ENCODE measurements at places on chromosomes 4 and X.
A peak's percentile ranks its signal among the peaks of the same experiment; 100 is the strongest.

DNA sequence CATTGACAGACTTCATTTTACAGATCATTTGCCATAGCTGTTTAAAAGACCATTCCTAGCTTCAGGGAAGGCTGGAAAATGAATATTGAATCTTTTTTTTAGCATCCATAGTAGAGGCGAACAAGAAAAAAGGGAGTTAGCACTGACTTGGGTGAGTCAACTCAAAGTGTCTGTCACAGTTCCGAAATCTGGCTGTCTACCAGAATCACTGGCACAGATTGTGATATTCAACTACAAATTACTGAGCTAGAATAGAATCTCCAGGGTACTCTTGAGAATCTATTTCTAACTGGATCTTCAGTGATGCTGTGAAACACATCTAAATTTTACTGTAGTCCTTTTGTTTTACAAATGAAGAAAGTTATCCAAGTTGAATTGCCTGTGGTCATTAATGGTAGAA is 31.5 kb downstream of the SEC24B start:
- DNase-seq, result no peak

DNA sequence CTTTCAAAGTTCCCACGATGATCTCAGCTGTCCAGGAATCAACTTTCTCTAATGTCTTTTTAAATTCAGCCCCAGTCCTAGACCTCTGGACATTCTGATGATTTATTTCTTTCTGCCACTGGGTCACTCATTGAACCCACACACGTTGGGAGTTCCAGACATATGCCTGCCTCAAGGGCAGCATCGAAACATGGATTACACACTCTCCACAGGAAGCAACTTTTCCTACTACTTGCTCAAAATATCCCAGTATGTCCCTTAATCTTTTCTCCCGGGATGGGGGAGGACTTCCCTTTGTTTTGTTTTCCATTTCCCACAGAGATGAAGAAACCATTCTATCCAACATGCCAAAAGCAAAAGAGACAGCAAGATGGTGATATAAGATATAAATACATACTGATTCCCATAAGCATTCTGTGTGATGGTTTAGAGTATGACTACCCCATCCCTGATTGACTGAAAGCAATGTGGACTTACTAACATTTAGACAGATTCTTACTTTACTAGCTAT is 79.8 kb upstream of the PPARGC1A start:
- DNase-seq, result no peak

DNA sequence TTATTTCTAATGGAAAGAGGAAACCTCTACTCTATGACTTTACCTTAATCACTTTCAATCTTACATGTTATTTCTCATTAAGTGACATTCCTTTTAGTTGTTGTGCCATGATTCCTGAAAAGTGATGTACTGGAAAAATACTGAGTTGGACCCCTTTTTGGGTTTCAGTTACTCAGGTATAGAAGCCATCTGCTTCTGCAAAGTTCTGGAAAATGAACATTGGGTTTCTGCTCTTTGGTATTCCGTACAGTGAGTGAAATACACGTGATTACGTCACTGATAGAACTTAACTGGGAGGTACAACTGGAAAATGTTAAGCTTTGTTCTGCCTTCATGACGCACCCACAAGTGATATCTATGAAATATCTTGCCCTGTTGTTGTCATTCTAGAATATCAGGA is 114.7 kb downstream of the MID1 start:
- no peak for DNase-seq

DNA sequence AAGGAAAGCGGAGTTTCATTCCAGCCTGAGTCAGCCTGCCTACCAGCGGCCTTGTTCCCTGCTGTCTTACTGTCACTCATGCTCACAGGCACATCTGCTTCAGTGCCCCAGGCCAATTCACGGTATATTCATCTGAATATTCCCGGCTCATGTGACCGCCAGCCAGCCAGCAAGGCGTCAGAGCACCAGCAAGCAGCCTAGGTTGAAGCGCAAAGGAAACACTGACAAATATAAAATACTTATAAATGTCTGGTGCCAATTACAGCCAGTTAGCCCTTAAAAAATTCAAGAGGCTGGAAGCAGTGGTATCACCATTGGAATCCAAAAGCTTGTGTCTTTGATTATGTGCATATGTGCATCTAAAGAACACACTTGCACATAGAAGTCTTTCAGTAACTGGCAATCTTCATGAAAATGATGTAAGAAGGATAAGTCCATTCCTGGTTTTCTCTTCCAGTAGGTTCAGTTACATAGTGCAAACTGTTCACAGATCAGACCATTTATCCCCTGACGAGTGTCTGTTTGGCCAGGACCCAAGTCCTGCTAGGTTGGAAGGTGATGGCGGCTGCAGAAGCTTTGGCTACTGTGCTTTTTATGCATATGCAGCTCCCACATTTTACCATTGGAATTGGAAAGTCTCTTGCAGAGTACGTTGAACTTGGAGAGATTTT is 61.3 kb downstream of the LUZP4 start:
- DNase-seq, result no peak

DNA sequence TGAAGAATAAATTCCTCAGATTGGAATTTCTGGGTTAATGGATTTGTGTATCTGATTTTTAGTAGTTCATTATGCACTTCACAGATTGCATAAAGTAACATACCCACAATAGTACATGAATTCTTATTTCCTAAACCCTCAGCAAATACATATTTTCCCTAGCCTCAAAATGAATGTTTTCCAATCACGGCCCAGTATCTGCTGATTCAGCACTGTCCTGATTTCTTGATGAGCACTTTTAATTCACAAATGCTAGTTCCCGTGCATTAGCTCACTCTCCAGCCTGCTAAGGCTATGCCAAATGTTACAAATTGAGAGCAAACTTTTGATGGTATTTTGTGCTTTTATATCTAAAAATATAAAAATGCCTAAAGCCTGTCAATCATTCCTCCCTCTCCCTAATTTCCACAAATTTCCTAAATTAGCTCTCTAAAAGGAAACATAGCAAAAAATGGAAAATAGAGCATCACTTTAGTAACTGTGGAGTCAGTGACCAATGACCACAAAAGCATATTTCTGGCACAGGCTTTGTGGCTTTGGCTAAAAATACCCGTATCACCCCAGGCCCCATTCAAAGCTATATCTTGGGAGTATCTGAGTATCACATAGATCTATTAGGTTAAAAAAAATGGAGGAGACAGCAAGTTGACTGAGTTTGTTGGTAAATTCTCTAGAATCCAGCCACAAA is 75.5 kb downstream of the NAF1 start:
- DNase-seq, result no peak

- DNase-seq, result no peak
Measured at GRCh38 chr4:53786632-53787031, 195.3 kb upstream of the LNX1 start.

GRCh38 chr4:88435987-88436693 is 20.8 kb upstream of the HERC5 start:
- no peak for DNase-seq

GRCh38 chr4:30073011-30073710 is 647.0 kb upstream of the PCDH7 start:
- DNase-seq, result no peak

DNA sequence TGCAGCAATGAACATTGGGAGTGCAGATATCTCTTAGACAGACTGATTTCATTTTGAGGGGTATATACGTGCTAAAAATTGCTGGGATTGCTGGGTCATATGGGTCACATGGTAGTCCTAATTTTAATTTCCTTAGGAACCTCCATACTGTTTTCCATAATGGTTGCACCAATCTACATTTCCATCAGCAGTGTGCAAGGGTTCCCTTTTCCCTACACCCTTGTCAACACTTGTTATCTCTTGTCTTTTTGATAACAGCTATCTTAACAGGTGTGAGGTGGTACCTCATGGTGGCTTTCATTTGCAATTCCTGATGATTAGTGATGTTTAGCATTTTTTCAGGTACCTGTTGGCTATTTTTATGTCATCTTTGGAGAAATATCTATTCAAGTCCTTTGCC is 57.0 kb downstream of the GPC3 start:
- no peak for DNase-seq

DNA sequence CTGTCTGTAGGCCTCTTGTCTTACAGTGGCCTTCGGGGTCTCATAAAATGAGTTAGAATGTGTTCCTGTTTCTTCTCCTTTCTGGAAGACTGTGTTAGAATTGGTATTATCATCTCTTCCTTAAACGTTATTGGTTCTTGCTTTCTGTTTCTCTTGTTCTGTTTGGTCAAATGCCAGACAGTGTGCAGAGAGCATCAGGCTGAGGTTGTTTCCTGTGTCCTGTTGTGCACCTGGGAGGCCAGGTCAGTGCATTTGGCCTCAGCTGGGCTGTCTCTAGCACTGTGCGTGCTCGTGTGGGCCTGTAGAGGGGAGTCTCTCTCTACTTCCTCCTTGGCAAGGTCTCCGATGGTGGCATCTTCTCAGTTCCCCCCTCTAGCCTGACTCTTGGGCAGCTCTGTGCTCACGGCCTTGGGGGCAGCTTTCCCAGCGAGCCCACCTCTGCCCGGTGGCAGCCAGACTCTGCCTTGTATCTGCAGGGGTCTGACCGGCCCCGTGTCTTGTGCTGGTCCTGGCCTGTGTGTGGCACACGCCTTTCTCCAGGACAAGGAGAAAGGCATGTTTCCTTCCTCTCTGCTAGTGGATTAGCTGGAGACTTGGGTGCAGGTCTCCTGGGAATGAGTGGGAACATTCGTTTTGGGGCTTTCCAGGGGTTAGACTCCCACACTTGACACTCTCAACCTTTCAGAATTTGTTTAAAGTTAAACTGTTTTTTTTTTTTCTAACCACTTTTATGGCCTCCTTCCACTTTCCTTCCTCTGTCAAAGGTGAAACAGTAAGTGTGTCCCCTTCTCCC is 62.3 kb downstream of the FAM193A start:
- DNase-seq, result no peak

DNA sequence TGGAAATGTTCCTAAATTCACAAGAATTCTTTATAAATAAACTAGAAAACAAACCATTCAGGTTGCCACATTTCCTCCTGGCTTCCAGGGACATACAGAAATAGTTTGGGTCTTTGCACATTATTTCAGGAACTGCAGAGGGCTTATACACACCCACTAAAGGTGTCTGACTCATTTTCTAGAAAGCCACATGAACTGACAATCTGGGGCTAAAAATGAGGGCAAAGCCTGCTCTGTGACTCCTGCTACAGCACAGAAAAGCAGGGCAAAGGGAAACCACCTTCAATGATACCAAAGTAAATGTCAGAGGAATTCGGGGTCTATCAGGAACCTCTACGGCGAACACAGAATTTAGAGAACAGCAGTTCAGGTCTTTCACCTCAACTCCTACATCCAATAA is 112.2 kb upstream of the MAP3K15 start:
- peak; percentile 32 for DNase-seq

DNA sequence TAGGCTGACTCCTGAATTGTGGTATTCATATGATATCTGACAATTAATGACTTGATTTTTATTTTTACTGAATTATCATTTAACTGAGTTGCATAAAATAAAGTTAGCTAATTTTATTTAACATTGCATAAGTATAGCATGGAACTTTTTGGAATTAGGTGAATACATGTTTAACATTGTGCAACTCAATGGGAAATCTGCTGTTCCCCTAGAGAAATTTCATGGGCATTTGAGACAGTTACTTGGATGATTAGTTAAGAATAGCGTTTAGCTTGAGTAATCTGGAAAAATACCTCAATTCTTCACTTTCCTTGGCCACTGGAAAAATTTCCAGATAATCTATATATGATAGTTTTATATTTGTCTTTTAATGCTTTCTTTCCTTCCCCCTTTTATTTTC is 42.5 kb downstream of the NPNT start:
- no peak for DNase-seq

- DNase-seq, result no peak
Measured at GRCh38 chr4:16197876-16198665, 28.2 kb downstream of the TAPT1 start.

- no peak for DNase-seq
Measured at GRCh38 chrX:77628294-77629025, 157.6 kb downstream of the ATRX start.

- DNase-seq, result peak; percentile 67
Measured at GRCh38 chr4:108080747-108081146, 88.0 kb downstream of the LEF1 start.

GRCh38 chr4:149896432-149896831 is 80.8 kb upstream of the IQCM start:
- no peak for DNase-seq

DNA sequence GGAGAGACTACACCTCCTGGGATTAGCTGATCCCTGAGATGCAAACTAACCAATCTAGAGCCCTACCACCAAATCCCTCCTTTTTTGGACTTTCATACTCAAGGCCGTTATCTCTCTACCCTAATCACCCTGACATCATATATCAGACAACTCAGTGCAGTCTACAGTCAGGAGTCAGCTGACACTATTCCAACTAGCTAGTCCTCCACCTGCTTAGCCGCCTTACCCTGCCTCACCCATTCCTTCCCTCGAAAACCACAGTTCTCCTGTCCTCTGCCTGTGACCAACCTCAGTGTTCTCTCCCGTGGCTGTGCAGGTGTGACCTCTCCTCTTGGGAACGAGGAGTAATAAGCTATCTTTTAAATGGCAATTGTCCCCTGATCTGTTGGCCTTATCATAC is 1.8 kb upstream of the PPEF2 start:
- no peak for DNase-seq

DNA sequence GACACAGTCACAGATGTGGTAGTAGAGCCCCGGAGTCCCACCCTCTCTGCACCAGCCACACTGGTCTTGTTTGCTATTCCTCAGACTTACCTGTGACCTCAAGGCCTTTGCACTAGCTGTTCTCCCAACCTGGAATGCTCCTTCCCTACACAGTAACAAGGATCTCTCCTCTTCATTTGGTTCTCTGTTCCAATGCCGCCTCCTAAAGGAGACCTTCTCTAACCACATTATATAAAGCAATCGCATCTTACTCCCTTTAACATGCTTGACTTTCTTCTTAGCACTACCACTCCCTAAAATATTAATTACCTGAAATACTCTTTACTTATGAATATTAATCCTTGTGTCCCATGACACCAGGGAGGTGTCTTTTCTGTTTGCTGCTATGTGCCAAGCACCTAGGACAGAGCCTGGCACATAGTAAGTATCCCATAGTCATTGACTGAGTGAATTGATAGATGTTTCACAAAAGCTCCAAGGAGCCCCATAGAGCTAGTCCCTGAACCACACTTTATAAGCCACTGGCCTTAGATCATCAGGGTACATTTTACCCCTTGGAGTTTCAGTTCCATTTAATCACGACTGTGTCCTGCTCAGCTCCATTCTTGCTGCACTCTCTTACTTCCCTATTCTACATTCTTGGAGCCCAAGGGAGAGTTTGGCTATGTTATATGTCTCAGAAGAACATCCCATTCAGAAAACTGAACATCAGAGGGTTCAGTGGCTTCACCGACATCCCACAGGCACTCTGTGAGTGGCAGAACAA is 312.7 kb downstream of the RAB28 start:
- no peak for DNase-seq

GRCh38 chr4:139564502-139564901 is 8.5 kb upstream of the SETD7 start:
- DNase-seq, result peak; percentile 22

GRCh38 chr4:7872264-7872771 is 67.3 kb downstream of the AFAP1 start:
- DNase-seq, result no peak

DNA sequence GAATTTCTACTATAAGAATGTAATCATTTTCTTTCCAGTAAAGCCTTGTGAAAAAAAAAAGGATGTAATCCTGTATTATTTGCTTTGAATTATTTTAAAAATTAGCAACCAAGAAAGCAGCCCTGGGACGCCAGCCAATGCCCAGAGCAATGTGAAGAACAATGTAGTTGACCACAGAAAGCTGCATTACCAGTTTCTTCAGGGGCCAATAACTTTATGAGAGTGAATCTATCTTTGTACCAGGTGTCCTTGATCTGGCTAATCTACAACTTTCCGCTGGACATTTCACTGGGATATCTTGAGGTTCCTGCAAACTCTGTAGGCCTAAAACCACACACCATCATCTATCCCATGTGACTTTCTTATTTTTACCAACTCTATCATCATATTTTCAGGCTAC is 7.6 kb upstream of the KLHL2 start:
- DNase-seq, result no peak

Data from T-helper 2 cell (primary cell).